ENCODE measurements at places on chromosomes 3 and 15. TPM values are rescaled to one million over a fixed set of nuclear protein-coding genes. Genes with fewer than 3 reads are reported as not detected.

The TNNC1 gene
- total RNA-seq = 3.7 TPM

The FOXB1 gene
- 0.22 TPM for total RNA-seq

The TRIM42 gene
- not detected for total RNA-seq

DNA sequence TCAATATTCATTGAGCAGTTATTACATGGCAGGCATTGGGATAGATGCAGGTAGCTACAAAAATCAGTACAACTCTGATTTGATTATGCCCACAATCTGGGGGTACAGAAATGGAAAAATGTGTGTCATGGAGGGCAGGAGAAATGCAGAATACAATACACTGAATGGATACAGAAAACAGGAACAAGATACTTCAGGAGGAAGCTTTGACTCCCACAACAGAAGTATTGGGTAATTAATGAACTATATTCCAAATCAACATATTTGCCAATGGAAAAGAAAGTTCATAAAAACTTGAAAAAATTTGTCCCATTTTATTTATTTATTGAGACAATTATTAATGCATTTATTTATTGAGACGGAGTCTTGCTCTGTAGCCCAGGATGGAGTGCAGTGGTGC, 207.0 kb downstream of the SUCLG2 start:
- DNase-seq = no peak

- DNase-seq = no peak
Observed at GRCh38 chr3:100090669-100091005, 23.7 kb downstream of the FILIP1L start.

DNA sequence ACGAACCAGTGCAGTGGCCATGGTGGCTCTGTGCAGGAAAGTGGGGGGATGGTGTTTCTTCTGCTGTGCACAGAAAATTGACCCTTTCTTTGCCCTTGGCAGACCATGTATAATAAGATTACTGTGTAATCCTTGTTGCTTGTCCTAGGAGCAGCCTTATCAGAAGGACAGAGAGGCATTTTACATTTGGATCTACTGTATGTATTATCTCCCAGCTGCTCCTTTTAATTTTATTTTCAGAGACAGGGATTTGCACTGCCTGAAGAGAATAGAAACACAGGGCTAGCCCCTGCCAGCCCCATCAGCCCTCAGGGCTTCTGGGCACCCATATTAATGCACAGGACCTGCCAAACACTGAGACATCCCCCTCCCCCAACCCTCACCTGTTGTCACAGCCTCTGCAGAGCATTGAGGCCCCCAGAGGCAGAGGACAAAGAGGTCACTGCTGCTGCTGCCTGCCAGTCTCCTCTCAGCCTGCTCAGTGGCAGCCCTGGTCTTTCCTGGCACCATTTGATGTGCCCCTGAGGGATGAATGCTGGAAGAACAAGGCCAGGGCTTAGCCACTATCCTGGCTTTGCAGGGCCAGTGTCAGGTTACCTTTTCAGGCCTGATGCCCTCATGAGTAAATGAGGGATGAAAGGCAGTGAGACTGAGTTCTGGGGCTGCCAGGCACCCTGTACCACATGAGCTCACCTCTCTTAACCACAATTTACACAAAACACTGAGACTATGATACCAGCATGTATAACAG, 533.4 kb downstream of the NTRK3 start:
- no peak for DNase-seq

GRCh38 chr3:59600631-59601030, 550.8 kb upstream of the CFAP20DC start:
- no peak for DNase-seq

GRCh38 chr3:4988983-4989834, 10.0 kb downstream of the BHLHE40 start:
- no peak for DNase-seq

GRCh38 chr15:89333011-89333860, 1.4 kb downstream of the POLG start:
- DNase-seq = no peak

- no peak for DNase-seq
Observed at GRCh38 chr3:113953677-113954076, 5.9 kb downstream of the ZDHHC23 start.

DNA sequence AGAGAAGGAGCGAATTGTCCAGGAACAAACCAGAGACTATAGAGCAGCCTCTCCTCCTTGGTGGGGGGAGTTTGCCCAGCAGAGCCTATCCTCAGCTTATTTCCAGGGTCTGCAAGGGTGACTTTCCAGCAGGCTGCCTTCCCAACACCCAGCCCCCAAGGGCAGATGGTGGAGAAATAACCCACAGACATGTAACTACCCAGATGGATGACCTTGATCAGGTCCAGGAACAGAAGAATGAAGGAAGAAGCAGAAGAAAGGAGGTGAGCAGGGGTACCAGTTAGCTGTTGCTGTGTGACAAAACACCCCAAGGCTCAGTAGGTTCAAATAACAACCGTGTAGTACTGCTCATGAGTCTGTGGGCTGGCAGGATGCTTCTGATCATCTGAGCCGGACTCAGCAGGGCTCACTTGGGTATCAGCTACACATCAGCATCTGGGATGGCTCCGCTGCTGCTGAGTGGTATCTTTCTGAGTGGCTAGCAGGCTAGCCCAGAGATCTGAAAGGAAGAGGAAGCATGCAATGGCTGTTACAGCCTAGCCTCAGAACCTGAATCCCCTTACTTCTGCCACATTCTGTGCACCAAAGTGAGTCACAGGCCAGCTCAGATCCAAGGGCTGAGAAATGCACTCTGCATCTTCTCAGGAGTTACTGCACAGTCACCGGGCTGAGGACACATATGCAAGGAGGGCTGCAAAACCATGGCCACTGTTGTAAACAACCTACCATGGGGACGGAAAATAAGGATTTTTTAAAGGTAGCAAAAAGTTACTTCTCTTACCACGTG, 22.2 kb upstream of the TXNRD3 start:
- no peak for DNase-seq

DNA sequence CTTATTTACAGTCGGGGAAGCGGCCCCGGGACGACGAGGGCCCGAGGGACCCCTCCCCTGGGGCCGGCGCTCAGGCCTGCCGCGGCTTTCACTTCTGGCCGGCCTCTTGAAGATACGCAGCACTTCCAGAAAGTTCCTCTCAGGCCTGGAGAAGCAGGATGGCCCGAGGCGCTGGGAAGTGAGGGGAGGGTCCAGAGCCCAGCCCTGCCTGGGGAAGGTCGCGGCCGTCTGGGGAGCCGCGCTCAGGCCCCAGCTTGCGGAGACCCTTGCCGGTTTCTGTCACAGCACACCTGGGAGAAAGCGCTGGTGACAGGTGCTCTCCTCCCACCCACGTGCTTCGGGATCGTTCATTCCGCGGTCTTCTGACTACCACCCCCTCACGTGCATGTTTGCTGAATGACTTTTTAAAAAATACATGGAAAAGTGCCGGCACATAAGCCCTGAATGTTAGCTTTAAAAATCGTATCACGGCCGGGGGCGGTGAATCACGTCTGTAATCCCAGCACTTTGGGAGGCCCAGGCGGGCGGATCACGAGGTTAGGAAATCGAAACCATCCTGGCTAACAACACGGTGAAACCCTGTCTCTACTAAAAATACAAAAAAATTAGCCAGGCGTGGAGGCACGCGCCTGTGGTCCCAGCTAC, 727 bp upstream of the TM2D3 start:
- no peak for DNase-seq
